ENCODE measurements at places on chromosomes 13 and 19.

DNA sequence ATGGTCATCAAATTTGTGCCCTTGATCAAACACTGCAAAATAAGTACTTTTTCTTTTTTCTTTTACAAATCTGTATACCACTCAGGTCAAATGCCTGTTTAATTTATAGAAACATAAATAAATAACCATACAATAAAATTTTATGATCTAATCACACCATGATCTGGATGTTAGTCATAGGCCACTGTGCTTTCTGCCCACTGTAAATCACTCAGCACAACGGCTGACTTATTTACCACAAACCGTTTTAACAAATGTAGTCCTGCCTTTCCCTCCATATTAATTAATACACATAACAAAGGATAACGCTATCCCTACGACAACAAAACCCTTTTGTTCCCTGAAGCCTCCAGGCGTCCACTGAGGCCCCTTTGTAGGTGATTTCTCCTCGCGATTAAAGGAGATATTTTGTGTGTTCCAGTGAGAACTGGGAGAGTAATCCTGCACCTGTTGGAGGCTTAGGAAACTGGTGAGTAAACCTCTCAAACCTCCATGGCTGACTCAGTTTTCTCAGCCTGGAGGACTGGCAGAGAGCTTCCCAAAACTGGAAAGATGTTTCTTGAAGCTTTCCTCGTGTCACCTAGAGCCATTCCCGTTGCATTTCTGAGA lies 477.1 kb upstream of the SGCG start:
- no peak for DNase-seq

- no peak for DNase-seq
These were observed 29.8 kb upstream of the RAP2A start for GRCh38 chr13:97403893-97404750.

- DNase-seq: no peak
These were observed 205.4 kb downstream of the SHISA2 start for GRCh38 chr13:25846222-25846984.

DNA sequence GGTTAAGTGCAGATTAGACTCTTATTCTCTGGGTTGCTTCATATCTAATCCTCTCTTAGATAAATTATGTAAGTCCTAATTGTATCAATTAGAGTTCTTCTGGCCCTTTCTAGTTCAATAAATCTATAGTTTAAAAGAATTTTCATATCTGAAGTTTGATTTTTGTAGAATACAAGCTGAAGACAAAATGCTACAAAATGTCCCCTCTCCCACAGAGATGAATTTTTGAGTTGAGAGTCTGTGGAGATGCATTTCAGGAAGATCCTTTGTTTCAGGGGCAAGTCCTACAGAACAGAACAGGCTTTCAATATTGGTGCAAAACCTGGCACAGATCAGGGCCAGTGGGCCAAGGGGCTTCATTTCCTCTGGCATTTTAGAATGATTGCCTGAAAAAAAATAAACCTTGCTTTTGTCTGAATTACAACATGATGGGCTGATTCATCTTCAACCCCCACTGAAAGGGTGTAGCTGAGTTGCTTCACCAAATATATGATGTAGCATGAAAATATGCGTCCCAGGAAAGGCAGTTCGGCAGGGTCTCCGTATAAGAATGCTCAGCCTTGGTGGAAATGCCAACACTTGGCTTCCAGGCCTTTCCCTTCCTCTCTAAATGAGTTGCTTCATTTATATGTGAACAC lies 6.4 kb upstream of the IPO5 start:
- DNase-seq: no peak

- no peak for DNase-seq
These were observed 1554.9 kb downstream of the EFNB2 start for GRCh38 chr13:104980586-104980985.

GRCh38 chr13:32176696-32177095 lies 138.5 kb downstream of the ZAR1L start:
- DNase-seq: no peak

GRCh38 chr19:18768046-18768771 lies 22.9 kb downstream of the COMP start:
- no peak for DNase-seq

- no peak for DNase-seq
These were observed 62.0 kb upstream of the KLF2 start for GRCh38 chr19:16262618-16263017.

Measured in occipital lobe (tissue), 3 donors.